ENCODE measurements at places on chromosomes 16 and 17.

DNA sequence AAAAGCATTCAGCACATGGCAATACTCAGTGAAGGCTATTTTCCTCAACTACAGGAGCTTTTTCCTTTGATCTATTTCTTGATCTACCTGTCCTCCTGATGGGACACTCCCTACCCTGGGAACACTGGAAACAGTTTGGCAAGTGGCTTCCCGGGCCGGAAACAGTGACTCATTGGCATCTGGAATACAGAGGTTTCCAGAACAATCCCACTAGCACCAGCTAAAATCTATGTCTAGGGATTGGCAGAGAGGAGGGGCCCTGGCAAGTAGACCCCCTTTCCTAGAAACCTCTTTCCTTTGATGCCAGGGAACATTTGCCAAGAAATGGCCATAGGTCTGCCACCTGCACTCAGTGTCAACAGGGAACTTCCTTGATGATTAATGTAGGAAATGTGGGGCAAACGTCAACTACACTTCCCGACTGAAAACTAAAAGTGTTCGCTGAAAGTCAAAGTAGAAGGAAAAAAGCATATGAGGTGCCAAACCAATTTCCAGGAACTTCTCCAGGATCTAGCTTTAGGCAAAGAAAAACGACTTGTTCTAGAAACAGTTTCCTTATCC is 30.4 kb upstream of the FBXW10B start:
- DNase-seq, result no peak

DNA sequence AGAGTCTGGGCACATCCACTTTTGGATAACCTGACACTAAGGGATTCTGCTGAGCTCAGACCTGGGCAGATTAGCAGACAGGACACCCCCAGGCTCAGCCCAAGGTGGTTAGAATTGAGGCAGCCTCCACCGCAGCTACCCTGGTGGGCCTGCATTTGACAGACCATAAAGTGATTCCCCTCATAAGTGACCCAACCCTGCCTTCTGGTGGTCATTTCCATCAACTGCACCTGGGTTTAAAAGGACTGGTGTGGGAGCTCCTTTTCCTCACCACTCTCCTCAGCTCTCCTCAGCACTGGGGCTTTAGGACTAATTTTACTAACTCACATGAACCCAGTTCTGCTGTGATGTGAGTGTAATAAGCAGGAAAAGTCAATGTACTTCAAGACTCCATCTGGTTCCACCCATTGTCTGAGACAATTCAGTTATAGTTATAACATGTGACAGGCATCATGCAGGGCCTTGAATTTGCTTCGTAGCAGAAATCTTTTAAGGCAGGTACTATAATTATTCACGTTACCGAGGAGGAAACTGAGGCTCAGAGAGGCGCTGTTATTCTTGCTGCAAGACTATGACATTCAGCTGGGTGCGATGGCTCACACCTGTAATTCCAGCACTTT is 42.5 kb downstream of the MYH3 start:
- no peak for DNase-seq

DNA sequence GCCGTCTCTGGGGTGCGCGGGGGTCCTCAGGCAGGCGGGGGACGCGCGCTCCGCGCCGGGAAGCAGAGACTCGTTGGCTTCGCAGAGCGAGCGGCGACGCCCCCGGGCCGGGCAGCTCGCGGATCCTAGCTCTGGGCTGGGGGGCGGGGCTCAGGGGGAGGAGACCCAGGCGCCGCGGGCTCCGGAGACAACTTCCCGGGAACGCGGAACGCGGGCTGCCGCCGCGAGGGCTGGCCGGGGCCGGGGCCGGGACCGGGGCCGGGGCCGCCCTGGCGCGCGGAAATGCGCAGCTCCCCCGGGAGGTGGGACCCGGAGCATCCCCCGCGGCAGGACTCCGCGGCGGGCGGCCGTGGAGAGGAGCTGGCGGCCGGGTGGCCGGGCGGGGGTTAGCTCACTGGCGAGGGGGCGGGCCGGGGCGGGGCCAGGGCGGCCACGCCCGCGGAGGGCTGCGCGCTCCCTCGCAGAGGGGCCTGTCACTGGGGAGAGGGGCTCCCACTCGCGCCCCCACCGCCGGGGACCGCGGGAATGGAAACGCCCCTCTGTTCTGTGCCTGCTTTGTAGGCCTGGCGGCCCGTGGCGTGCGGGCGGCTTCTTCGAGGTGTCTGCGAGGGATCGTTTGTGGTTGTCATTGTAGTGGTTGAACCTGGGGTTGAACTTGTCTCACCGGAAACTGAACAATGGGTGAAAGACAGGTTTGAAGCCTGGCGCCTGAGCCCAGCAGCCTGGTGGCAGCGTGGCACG is at the start of gene GAS7:
Gene GAS7, minus strand, starts transcription at position 98 of the 741 bp plus-strand sequence.
- DNase-seq, result no peak

DNA sequence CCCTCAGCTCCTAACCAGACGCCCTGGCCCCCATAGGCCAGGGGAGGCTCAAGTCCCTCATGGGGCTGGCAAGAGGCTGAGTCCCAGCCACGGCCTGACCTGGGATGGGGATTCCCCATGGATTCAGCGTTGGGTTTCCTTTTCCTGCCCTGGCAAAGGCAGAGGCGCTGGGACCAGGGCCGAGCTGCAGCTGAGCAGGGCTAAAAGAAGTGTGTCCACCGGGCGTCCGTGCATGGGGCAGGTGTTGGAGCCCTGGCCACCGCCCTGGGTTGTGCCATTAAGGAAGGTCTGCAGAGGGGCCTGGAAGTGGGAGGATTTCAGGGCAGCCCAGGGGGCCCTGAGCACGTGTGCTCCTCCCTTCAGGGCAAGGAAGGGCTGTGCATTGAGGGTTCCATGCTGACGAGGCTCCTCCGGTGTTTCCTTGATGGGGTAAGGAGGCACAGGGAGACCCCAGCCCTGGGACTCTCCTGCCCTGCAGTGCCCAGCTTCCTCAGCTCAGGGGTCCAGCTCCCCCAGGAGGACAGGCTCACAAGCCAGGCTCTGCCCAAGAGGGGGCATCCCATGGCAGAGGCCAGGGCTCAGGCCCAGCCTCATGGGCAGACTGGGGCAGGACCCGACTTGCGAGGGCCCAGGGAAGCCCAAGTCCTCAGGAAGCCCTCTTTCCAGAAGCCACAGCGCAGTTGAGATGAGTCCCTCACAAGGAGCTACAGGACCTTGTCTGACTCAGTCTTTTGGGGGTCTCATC is 10.1 kb downstream of the TBC1D26 start:
- no peak for DNase-seq

- DNase-seq, result no peak
Measured at GRCh38 chr17:62860962-62861873, 53.1 kb upstream of the MARCHF10 start.

DNA sequence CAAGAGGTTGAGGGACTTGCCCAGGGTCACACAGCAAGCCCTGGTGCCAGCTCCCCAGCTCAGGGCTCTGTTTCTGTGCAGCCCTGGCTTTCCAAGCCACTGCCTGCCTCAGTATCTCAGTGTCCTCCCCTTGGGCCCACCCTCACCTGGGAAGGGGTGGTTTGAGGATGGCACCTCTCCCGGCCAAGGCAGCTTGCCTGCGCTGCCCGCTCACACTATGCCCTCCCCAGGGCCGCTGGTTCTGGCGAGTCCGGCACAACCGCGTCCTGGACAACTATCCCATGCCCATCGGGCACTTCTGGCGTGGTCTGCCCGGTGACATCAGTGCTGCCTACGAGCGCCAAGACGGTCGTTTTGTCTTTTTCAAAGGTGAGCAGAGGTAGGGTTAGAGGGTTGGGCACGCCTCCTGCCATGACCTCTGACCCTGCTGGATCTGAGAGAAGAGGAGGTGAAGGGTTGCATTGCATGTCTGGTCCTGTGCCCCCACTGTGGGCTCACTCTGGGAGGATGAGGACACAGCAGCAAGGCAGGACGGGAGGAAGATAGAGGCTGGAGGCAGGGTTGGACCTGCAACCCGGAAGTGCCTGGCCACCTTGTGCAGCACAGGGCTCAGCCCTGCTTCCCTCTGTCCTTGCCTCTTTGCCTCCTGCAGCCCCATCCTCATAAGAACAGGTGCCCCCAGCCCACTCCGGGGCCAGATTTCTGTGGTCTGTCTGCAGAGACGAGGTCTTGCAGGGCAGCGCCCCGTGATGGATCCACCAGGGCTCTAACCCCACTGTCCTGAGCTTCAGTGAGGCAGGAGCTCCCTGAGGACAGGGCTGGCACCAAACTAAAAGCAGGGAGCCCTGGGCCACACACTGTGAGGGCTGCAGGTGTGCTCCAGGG is 16.7 kb downstream of the MMP15 start:
- no peak for DNase-seq

DNA sequence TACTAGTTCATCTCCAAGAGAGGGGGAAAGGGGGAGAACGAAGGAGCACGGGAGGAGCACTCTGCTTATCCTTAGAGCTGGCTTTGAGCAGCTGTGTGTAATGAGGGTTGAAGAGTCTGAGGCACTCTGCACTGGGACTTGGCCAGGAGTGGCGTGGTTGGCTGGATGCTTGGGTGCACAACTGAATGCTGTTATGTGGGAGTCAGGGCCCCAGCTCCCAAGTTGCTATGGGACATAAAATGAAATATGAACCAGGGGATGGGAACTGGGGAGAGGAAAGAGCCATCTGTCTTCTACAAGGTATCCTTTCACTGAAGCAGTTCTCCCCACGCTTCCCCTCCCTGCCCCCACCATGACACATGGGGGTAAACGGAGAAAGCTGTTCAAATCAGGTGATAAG is 105.9 kb upstream of the ANKFN1 start:
- no peak for DNase-seq

- DNase-seq, result no peak
Measured at GRCh38 chr17:72206376-72206775, 85.6 kb downstream of the SOX9 start.

DNA sequence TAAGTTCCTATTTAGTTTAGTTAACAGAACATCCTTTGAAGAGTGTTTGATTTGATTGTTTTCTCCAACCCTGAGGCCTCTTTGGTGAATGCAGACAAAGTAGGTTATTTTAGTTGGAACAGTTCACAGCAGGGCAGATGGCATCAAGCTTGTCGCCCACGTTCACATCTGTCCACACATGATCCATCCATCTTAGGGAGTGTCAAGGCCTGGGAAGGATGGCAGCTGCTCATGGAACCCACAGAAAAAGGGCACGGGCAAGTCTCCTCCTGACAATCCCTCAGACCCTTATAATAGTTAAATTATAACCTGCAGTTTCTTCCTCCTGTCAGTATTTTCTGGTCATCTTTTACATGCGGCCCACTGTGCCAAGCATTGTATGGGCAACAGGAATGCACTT is 60.2 kb downstream of the KNOP1 start:
- DNase-seq, result no peak

GRCh38 chr16:65621640-65622039 is 499.8 kb upstream of the CDH11 start:
- no peak for DNase-seq

DNA sequence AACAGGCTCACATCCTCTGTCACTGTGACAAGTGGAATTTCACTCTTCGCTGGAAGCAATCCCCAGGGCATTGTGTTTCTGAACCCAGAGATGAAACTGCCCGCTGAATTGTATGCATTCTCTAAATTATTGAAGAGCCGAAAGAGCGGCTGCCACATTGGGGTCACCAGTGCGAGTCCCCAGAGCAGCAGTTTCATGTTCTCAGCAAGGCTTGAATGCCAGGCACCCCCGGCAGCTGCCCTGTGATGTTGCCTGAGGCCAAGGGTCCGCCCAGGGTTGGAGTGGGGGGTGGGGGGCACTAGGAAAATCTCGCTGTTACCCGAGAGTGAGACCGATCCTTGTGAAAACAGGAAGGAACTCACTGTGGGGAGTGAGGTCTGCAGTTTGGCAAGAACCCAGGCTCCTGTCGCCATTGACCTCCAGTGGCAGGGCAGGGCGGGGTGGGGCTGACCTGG is 20.7 kb upstream of the BCAR1 start:
- DNase-seq, result no peak

GRCh38 chr16:24146518-24146917 is 109.6 kb upstream of the CACNG3 start:
- DNase-seq, result no peak

Measured in amygdala (tissue), 56 donors.